ENCODE measurements at places on chromosomes 2 and 18.

DNA sequence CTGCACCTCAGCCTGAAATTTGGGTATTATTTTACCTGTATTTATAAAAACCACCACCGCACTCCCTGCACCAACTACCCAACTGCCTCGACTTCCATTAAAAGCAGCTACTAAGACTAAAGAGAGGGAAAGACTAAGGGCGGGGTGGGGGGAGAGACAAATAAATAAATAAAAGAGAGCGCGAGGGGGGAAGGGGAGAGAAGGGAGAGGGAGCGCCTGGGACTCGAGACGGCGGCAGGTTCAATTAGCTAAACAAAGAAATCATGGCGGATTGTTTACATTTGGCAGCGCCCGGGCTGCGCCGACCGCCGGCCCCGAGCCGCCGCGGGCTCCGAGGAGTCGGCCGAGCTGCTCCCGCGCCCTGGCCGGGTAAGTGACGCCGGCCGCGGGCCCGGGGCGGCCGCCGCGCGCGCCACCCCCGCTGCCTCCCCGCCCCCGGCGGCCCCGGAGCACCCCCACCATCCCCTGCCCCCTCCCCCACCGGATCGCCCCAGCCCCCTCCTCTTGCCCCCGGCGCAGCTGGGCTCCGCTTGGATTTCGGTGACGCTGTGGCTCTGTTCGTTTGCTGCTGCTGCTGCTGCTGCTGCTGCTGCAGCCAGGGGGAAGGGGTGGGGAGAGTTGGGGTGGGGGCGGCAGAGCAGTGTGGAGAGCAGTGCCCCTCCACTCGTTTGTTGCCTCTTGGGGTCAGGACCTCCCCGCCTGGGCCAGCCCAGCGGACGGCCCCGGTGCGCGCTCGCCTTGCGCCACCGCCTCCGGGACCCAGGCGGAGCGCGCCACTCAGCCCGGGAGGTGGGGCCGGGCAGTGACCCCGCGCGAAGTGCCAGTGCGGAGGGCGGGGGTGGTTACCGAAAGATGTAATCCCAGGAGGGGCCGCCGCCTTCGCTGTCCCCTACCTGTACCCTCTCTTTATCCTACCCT is 187.2 kb upstream of the FANCL start:
- no peak for DNase-seq

- no peak for DNase-seq
Observed at GRCh38 chr2:211306929-211307328, 750.5 kb downstream of the CPS1 start.

GRCh38 chr2:238263204-238264071 is 23.6 kb upstream of the HES6 start:
- DNase-seq, result peak; percentile 89

DNA sequence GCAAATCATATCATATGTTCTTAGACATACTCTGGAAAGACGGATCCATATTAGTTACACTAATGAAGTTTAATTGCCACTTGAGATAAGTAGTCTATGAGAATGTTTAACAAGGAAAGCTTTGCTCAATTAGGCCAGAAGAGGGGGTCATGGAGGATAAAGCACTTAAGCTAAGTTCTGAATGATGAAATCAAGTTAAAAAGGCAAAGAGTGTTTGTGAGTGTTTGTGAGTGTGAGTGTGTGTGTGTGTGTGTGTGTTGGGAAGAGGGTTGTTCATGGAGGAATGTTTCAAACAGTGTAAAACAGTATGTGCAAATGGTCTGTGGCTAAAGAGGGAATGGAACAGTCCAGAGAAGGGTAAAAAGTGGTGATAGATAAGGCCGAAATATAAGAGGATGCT is 360.9 kb downstream of the ERBB4 start:
- DNase-seq, result no peak

GRCh38 chr18:741931-742512 is 29.6 kb upstream of the ENOSF1 start:
- DNase-seq, result peak; percentile 17

DNA sequence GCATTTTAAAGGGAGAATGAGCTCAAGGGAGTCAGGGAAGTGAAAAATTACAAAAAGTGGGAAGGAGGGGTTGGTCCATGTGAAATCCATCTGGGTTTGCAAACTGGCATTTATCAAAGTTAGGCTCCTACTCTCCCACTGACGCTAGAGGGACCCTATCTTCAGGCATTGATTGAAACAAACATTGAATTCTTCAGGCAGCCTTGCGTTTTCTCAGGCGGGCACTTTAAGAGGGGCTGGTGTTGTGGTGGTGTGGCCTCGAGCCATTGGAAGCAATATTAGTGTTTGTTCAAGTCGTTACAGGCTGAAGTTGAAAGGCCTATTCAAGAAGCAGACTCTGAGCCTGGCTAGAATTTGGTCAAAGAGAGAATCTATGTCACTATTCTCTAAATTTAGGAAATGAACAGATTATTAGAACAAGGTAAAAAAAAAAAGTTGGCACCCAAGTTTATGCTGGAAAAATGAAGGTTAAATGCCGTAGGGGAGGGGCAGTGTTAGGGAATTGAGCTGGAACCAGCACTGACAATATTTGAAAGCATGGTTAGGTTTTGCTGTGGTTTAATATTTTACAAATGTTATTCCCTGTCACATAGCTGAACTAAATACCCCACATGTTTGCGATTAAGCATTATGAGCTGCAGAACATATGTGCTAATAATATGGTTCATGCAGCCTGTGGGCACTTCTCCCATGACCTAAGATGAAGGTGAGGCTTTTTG is 36.8 kb downstream of the STON1 start:
- DNase-seq, result no peak

GRCh38 chr2:186059096-186059495 is 320.5 kb downstream of the FSIP2 start:
- peak; percentile 3 for DNase-seq

GRCh38 chr2:96369186-96369585 is 33.6 kb downstream of the NCAPH start:
- no peak for DNase-seq

- DNase-seq, result no peak
Observed at GRCh38 chr18:4960578-4960977, 236.5 kb downstream of the AKAIN1 start.

DNA sequence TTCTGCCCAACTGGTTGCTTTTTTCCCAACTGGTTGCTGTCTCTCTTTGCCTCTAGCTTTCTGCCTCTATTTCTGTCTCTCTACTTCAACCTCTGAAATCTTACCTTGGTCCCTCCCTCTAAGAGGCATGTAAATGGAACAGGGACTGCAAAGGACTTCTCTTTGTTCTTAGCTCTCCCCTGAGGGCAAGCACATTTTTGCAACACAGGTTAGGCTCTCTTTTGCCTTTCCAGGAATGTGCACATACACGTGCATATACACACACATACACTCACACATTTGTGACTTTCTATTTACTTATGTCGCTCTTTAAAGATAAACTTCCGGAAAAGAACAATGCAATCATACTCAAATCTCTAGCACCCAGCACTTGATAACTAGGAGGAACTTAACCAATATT is 262.6 kb upstream of the DDX18 start:
- no peak for DNase-seq

- no peak for DNase-seq
Observed at GRCh38 chr2:204665207-204665606, 119.9 kb downstream of the PARD3B start.

GRCh38 chr2:152715854-152716428 is 1.3 kb downstream of the PRPF40A start:
- DNase-seq, result peak; percentile 63

- peak; percentile 46 for DNase-seq
Observed at GRCh38 chr2:27133195-27133875, 1.1 kb downstream of the PREB start.

- no peak for DNase-seq
Observed at GRCh38 chr2:56334622-56335021, 150.8 kb downstream of the CCDC85A start.

All from suppressor macrophage (primary cell).